Astrocyte (in vitro differentiated cells and primary cell): ENCODE measurements at places on chromosomes 11 and 22.

DNA sequence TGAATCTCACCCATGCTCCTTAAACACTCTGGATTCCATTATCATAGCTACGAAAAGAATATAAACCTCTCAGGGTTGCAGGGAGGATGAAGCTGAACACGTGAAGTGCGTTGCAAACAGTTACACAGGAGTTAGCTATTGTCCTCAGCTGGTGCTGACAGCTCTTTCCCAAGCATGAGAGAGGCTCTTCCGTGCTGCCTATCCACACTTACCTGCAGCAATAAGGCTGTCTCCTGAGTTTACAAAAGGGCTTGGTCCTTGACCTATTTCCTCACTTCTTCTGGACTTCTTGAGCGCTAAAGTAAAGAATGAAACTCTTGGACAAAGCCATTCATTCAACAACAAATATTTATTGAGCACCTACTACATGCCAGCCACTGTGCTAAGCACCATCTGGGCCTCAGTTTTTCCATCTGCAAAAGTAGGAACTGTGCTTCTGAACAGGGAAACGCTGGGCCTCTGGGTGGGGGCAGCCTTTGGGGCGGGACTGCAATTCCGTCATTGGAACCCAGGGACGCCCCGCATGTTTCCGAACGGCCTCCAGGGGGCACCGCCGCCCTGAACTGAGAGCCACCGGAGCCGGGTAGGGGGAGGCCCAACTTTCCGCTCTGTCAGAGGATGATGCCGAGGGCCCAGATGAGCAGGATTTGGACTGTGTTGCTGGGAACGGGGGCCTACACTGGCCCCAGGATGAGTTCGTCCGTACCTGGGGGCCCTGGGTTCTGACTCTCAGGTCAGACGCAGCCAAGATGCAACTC is 651 bp upstream of the ARL2 start:
- no peaks in the 10 kb centered on the region for H3K27me3 ChIP-seq
- H3K4me1 ChIP-seq = peaks cover 10% of the 10 kb centered on the region
- peak overlapping the region; percentile 98 for H3K27ac ChIP-seq

DNA sequence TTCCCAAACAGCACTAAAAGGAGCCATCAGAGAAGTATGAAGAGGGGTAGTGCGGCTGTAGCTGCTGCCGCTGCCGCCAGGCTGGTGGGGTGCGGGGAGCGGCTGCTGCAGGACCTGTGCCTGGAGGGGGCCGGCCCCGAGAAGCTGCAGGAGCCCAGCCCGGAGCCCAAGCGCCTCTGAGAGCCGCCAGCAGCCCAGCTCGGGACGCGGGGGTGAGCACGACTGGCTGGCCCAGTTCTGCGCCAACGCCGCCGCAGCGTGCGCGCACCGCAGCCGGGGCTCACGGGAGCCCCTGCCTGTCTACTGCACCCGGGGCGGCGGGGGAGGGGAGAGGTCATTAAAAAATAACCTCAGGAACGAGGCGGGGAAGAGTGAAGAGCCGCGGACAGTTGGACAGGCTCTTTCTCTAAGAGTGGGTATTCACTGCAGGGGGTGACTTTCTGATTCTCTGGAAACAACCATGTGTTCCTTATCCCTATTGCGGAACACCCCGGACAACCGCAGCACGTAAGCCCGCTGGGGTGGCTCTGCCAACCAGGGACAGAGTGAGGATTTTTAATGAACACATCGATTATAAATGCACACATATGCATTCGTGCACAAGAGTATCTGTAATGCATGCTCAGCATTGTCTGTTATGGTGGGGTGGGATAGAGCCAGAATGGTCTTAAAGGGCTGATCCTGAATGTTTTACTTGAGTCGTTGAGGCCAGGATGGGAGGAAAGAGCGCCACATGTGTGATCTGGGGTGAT is 453 bp downstream of the GAS2 start:
- DNase-seq = peak; percentile 10
- no peaks in the 10 kb centered on the region for H3K4me1 ChIP-seq
- H3K27me3 ChIP-seq = peaks cover 15% of the 10 kb centered on the region
- H3K36me3 ChIP-seq = no peaks in the 10 kb centered on the region

DNA sequence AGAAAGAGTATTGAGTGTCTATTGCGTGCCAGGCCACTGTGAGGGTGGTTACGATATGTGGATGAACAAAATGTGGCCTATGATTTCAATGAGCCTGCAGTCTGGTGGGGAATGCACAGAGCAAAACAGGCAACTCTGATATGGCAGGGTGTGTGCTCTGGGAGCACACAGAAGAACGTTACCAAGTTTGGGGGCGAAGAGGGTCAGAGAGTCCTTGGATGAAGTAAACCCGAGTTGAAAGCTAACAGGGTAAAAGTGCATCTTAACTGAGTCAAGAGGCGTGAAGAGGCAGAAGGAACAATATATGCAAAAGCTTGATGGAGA is 258 bp downstream of the CFAP68 start:
- no peaks in the 10 kb centered on the region for H3K36me3 ChIP-seq
- peak overlapping the region; percentile 88 for H3K4me3 ChIP-seq
- DNase-seq = no peak
- no peaks in the 10 kb centered on the region for H3K27me3 ChIP-seq

- H3K4me3 ChIP-seq = no peak overlapping the region
- no peak for DNase-seq
- no peaks in the 10 kb centered on the region for H3K27me3 ChIP-seq
- no peaks in the 10 kb centered on the region for H3K4me1 ChIP-seq
- H3K27ac ChIP-seq = no peak overlapping the region
Observed at GRCh38 chr22:33315954-33316353, 257.8 kb upstream of the SYN3 start.

- peak overlapping the region; percentile 13 for H3K4me3 ChIP-seq
- H3K4me1 ChIP-seq = no peaks in the 10 kb centered on the region
- DNase-seq = peak; percentile 29
- H3K27ac ChIP-seq = no peak overlapping the region
- H3K36me3 ChIP-seq = no peaks in the 10 kb centered on the region
- H3K27me3 ChIP-seq = no peaks in the 10 kb centered on the region
Observed at GRCh38 chr11:15941206-15941770, 415.1 kb downstream of the SOX6 start.

DNA sequence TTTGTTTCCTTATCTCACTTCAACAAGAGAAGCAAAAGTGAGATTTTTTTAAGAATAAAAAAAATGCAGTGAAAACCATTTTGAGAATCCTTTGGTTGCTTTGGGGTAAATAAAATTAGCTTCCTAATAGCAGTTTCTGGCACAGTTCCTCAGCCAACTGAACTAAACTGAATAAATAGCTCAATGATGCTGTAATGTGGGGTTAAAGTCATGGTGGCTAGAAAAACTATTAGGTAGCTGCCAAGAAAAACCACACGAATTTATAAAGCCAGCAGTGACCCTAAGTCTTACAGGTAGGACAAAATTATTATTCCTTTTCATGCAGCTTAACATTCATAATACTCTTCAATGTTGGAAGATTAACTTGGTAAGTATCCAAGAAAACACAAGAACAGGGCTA is 142.4 kb downstream of the APIP start:
- H3K4me1 ChIP-seq = peaks cover 2% of the 10 kb centered on the region
- no peak overlapping the region for H3K4me3 ChIP-seq
- H3K27me3 ChIP-seq = no peaks in the 10 kb centered on the region

DNA sequence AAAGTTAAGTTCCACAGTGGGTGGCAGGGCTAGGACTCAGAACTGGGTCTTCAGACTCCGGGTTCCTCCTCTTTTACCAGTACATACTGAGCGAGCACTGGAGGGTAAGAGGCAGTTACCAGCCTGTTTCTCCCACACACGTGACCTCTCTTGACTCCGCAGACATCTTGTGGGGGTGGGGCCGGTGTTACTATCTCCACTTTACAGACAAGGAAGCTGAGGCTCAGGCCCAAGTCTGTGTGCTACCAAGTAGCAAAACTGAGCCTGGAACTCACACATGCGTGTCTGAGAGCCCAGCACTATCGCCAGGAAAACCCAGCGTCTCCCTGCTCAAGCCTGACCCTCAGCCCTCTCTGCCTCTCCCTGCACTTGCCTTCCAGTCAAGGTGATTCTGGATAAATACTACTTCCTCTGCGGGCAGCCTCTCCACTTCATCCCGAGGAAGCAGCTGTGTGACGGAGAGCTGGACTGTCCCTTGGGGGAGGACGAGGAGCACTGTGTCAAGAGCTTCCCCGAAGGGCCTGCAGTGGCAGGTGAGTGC is 16.0 kb upstream of the SMIM35 start:
- H3K36me3 ChIP-seq = no peaks in the 10 kb centered on the region
- H3K27me3 ChIP-seq = peaks cover 2% of the 10 kb centered on the region
- H3K27ac ChIP-seq = no peak overlapping the region
- no peak overlapping the region for H3K4me3 ChIP-seq
- no peaks in the 10 kb centered on the region for H3K4me1 ChIP-seq

- no peaks in the 10 kb centered on the region for H3K36me3 ChIP-seq
- H3K27ac ChIP-seq = no peak overlapping the region
- H3K4me3 ChIP-seq = no peak overlapping the region
- no peak for DNase-seq
- peaks cover 3% of the 10 kb centered on the region for H3K4me1 ChIP-seq
Observed at GRCh38 chr11:11148596-11148995, 204.5 kb downstream of the CSNK2A3 start.

GRCh38 chr11:69303427-69303826 is 9.5 kb downstream of the MYEOV start:
- no peak for DNase-seq
- H3K27ac ChIP-seq = no peak overlapping the region
- H3K4me3 ChIP-seq = no peak overlapping the region
- no peaks in the 10 kb centered on the region for H3K27me3 ChIP-seq

DNA sequence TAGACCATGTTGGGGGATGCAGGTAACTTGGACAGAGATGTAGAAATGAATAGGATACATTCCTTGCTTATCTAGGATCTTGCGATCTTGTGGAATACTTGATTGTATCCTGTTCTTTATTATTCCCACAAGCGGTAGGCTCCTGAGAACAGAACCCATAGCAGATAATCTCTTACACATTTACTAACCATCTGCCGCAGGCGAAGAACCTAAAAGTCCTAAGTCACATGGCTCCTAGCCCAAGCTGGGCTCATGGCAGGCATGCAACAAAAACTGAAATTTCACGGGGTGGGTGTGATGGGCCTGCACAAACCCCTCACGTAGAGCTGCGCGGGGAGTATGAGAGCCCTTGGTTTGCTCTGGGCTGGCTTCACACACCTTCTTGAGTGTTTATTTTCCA is 177.4 kb upstream of the NECTIN1 start:
- H3K27ac ChIP-seq = no peak overlapping the region
- no peaks in the 10 kb centered on the region for H3K4me1 ChIP-seq
- peaks cover 6% of the 10 kb centered on the region for H3K27me3 ChIP-seq
- H3K36me3 ChIP-seq = no peaks in the 10 kb centered on the region

GRCh38 chr11:131385763-131386390 is 15.5 kb downstream of the NTM start:
- peaks cover 14% of the 10 kb centered on the region for H3K27me3 ChIP-seq
- H3K36me3 ChIP-seq = no peaks in the 10 kb centered on the region
- H3K4me3 ChIP-seq = no peak overlapping the region
- no peaks in the 10 kb centered on the region for H3K4me1 ChIP-seq

- no peaks in the 10 kb centered on the region for H3K27me3 ChIP-seq
- DNase-seq = no peak
- H3K36me3 ChIP-seq = no peaks in the 10 kb centered on the region
- H3K4me3 ChIP-seq = no peak overlapping the region
- peaks cover 12% of the 10 kb centered on the region for H3K4me1 ChIP-seq
Observed at GRCh38 chr11:80280737-80281136, 839.9 kb upstream of the TENM4 start.

- H3K27ac ChIP-seq = peak overlapping the region; percentile 18
- peak; percentile 99 for DNase-seq
- H3K4me1 ChIP-seq = peaks cover 4% of the 10 kb centered on the region
- H3K27me3 ChIP-seq = no peaks in the 10 kb centered on the region
Observed at GRCh38 chr11:27926981-27927481, 180.9 kb downstream of the KIF18A start.

GRCh38 chr11:76313913-76314740 is 66.8 kb downstream of the THAP12 start:
- no peaks in the 10 kb centered on the region for H3K36me3 ChIP-seq
- no peak for DNase-seq
- no peaks in the 10 kb centered on the region for H3K4me1 ChIP-seq

DNA sequence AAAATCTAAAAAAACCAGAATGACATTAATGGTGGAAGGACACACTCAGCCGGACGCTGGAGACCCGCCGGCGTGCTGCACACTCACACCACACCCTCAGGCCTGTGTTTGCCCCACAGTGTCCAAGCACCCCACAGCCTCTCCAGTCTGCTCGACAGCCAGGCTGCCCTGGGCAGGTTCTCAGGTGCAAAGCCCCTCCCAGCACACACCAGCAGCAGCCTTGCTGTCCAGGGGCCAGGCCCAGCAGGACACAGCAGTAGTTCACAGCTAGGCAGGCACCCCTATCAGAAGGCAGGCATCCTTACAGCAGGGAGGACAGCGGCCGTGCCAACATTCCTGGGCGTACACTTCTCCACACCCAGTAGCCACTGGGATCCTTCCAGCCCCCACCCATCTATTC is 1.7 kb upstream of the SLC25A1 start:
- peaks cover 25% of the 10 kb centered on the region for H3K4me1 ChIP-seq
- H3K36me3 ChIP-seq = no peaks in the 10 kb centered on the region
- no peak for DNase-seq
- H3K27me3 ChIP-seq = no peaks in the 10 kb centered on the region
- no peak overlapping the region for H3K4me3 ChIP-seq

GRCh38 chr22:26226538-26227297 is 57.5 kb downstream of the SEZ6L start:
- DNase-seq = no peak
- H3K4me3 ChIP-seq = no peak overlapping the region
- H3K4me1 ChIP-seq = no peaks in the 10 kb centered on the region
- no peaks in the 10 kb centered on the region for H3K36me3 ChIP-seq

DNA sequence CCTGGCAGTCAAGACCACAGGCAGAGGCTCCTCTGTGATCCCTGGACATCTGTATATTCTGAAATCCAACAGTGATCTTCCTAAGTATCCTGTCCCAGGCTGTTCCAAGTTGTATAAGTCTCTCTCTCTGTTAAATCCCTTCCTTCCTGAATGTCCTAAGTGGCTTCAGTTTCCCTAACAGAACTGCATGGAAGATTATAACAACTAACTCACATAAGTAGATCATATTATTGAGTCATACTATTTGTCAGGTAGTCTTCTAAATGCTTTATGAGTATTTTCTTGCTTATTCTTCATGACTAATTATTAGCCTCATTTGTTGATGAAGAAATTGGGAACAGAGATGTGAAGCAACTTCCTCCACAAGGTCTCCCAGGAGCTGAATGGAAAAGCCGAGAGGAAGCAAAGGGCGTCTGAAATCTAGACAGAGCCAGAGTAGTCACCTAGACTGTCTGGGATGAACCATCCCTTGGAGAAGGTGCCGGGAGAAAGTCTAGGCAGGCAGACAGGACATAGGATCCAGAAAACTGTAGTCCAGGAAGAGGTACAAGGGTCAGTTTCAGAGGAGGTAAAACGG is 93.2 kb upstream of the FAT3 start:
- H3K36me3 ChIP-seq = no peaks in the 10 kb centered on the region
- peaks cover 20% of the 10 kb centered on the region for H3K4me1 ChIP-seq
- H3K27me3 ChIP-seq = no peaks in the 10 kb centered on the region
- H3K4me3 ChIP-seq = no peak overlapping the region
